ENCODE measurements at places on chromosomes 6 and 20. TPM values are rescaled to one million over a fixed set of nuclear protein-coding genes. Genes with fewer than 3 reads are reported as not detected.

CDH22 gene
- total RNA-seq = 0.16 TPM

HLA-DOA gene
- 5.7 TPM for total RNA-seq

SOX18 gene
- total RNA-seq = 1.8 TPM

CST1 gene
- total RNA-seq = not detected

TFAP2B gene
- 25.0 TPM for total RNA-seq

RAB44 gene
- 0.29 TPM for total RNA-seq

CASP8AP2 gene
- 17.7 TPM for total RNA-seq

GRCh38 chr6:91672201-91672600 is 1085.3 kb upstream of the MAP3K7 start:
- DNase-seq = no peak

DNA sequence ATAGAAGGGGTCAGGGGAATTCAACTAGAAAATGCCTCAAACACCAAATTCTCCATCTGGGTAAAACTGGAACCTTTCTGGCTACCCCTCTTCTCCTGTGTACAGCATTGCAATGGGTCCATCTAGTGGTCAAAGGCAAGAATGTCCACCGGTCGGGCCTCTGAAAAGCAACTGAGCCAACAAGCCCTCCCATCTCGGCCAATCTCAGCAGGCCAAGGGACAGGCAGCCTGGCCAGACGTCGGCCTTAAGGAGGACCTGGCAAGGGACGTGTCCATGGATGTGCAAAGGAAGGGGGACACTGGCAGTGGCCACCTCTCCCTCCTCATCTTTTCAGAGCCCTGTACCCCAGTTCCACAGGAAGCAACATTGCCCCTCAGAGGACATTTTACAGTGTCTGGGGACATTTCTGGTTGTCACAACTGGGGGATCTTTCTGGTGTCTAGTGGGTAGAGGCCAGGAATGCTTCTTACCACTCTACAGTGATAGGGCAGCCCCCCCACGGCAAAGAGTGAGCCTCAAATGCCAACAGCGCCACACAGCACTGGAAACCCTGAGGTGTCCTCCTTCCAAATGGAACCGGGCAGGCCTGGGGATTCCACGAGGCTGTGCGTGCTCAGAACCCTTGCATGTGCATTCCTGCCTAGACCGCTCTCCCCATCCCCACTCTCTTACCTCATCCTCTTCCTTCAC is 99.8 kb upstream of the FOXA2 start:
- no peak for DNase-seq

- no peak for DNase-seq
These were observed 75.5 kb downstream of the GPR6 start for GRCh38 chr6:110053395-110054240.

GRCh38 chr20:31605902-31606803 is 1.1 kb downstream of the ID1 start:
- DNase-seq = no peak

- DNase-seq = no peak
These were observed 613.7 kb upstream of the FLRT3 start for GRCh38 chr20:14951105-14951504.

- no peak for DNase-seq
These were observed 374.1 kb downstream of the CD109 start for GRCh38 chr6:74070091-74070490.

DNA sequence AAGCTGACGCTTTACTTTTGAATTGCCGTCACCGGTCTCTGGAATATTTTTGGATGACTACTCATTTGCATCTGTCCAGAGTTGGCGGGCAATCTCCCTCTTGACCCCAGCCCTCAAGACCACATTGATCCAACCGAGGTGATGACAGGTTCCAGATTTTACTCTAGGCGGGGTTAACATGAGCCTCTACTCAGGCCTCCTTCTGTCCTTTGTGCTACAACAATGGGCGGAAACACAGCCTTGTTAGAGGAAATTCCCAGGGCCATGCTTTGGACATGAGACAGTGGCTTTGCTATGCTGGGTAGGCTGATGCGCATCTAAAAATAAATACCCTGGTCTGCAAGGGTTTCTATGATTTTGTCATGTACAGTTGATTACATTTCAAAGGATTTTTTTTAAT is 27.0 kb upstream of the ADGRF5 start:
- DNase-seq = no peak

DNA sequence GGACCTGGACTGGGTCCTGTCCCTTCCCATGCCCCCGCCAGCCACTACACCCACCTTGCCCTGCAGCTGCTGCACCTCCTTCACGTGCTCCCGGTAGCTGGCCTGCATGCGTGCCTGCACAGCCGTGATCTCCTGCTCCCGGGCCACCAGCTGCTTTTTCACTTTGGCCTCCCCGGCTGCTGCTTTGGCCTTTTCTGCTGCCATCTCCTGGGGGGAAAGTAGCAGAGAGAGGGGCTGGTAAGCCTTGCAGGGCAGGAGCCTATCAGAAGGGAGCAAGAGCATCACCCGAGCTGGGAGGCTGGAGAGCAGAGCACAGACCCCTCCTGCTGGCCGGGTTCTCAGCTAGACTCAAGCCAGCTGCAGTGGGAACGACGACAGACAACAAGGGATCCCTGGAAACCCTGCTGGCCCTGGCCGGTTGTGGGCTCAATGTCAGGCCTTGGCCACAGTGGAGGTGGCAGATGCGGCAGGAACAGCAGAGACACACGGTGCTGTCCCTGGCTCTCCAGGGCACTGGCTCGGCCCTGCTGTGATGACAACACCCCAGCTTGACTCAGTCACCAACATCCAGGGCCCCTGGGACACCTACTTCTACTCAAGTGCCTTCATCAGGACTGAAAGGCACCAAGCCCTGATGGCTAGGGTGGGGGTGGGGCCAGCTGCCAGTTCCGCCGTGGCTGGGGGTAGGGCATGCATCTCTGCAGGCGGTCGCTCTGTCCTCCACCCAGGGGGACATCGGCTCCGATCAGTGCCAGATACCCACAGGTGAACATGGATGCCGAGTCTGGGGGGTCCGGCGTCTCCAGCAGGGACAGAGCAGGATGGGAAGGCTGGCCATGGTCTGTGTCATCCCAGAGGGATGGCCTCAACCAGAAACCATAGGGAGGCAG is 45.3 kb downstream of the RRBP1 start:
- DNase-seq = no peak

- no peak for DNase-seq
These were observed 50.8 kb downstream of the KAT14 start for GRCh38 chr20:18188434-18188833.

GRCh38 chr20:42191140-42191860 is 573.1 kb upstream of the CHD6 start:
- no peak for DNase-seq

GRCh38 chr6:6592826-6593475 is 4.4 kb downstream of the LY86 start:
- no peak for DNase-seq

GRCh38 chr6:6790393-6790792 is 201.9 kb downstream of the LY86 start:
- DNase-seq = no peak

DNA sequence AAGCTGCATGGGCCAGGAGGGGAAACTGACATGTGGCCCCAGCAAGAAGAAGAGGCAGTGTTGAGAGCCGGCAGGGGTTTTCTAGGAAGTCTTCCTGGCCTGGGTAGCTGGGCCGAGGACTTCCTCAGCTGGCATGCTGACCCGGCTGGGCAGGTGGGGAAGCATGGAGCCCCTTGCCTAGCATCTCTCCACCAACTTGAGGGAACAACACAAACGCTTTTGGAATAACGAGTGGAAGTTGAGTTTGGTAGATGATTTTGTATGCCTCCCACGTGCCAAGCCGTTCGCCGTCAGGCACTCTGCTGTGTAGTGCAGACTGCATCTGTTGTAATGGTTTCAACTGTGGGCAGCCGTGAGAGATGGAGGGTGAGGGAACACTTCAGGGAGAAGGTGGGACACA is 7.3 kb downstream of the TMEM181 start:
- DNase-seq = no peak

GRCh38 chr20:35887393-35888064 is 66.8 kb downstream of the SCAND1 start:
- DNase-seq = no peak

DNA sequence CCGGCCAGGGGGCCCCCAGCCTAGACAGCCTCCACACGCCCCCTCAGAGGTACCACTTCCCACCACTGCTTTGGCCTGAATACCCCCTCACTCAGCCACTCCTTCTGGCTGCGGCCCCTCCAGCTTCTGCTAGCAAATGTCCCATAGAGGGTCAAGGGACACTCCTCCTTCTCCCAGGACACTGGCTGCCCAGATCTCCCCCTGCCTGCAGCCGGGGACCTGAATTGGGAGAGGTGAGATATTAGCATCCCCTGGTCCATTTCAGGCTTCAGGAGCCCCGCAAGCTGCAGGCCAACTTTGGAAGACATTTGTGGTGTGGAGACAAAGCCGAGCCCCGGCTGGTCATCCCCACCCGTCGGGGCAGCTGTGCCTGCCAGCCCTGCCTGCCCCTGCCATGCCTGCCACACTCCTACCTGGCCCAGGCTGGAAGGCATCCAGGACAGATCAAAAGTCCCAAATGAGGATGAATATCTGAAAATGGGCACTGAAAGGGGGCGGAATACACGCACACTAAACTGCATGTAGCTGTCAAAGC is 32.5 kb upstream of the FOXC1 start:
- DNase-seq = no peak

GRCh38 chr6:119318176-119318575 is 31.4 kb downstream of the MAN1A1 start:
- DNase-seq = no peak

DNA sequence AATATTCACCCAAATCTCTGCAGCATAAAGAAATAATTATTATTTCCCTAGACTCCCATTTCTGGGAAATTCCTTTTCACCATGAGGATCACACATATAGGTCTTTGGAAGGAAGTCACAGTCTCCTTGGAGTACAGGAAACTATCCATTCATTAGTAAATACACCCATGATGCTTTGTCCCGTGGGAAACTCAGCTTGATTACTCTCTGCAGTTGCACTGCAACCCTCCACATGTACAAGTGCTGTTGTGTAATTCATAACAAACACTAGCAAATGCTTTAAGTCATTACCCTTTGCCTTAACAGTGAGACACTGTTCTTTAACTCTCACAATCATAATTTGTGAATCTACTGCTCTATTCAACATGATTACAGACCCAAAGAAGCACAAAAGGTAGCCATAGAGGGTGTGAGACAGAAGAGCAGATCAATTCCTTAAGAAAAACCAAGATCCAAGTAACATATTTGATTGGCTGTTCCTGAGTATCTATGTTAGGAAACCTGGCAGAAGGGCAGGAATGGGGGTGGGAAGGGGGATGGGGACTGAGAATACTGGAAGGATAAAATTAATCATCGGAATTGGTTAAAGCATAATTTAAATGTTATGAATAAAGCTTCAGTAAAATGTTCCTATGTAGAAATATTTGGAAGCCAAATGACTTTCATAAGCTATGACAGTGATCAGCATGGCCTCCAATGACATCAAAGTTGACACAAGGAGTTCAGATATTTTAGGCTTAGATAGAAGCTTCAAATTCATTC is 268.0 kb downstream of the HACE1 start:
- no peak for DNase-seq

DNA sequence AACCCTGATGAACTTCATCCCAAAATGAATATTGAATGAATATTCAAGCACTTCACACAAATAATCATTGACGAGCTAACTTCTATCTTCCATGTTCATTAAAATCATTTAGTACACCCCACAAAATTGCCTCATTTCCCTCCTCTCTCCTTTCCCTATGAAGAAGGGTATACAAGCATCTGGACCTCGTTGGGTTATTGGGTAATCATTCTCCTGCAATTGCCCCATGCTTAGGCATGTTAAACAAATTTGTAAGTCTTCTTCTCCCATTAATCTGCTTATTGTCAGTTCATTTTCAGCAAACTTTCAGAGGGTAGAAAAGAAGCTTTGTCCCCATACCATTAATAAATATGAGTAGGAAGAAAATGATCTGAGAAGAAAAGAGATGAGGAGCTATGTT is 27.6 kb downstream of the PRKN start:
- DNase-seq = no peak

- no peak for DNase-seq
These were observed 5.5 kb upstream of the PABPC1L start for GRCh38 chr20:44904377-44904776.

DNA sequence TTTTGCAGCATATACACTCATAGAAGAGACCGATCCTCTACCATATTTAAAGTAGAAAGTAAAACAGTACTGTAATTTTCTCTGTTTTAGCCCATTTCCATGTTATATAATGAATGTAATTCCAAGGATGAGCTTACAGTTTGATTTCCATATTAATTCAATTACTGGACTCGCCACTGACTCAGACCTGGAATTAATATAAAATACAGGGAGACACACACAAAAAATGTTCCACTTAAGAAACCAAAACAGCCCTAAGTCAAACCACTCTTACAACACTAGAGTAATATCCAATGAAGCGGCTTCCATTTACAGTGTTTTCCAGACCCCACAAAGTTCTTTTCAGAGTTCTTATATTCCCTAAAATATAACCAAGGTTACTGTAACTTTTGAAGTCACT is 110.6 kb downstream of the BACH2 start:
- no peak for DNase-seq

- DNase-seq = no peak
These were observed 23.7 kb downstream of the PEX7 start for GRCh38 chr6:136846046-136846445.

DNA sequence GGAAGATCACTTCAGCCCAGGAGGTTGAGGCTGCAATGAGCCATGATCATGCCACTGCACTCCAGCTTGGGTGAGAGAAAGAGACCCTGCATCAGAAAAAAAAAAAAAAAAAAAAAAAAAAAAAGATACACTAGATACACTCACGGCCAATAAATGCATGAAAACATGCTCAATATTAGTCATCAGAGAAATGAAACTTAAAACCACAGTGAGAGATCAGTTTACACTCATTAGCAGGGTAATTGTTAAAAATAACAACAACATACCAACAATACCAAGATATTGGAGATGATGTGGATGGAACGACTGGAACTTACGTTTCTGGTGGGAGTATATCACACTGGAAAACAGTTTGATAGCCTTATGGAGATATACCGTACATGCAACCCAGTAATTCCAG is 29.9 kb downstream of the HS3ST5 start:
- DNase-seq = no peak

DNA sequence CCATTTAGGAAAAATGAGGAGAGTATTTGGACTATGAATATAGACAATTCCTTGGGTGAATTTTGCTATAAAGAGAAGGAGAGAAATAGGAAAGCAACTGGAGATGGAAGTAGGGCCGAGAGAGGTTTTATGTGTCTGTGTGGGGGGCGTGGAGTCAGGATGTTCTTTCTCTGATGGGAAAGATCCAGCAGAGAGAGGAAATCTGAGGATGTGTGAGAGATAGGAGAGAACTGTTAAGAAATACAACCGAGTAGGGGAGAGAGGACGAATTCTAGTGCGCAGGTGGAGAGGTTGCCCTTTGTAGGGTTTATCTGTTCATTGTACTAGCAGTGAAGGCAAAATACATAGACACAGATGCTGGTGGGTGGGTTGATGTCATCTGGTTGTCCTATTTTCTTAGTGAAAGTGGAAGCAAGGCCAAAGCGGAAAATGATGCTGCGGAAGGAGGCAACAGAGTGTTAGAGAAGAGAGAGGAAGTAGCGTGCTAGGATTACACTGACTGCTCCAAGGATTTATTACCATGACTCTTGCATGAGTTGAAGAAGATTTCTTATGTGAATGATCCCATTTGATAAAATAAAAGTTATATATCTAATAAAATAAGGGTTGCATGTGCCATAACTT is 57.7 kb downstream of the CLVS2 start:
- DNase-seq = no peak
